ENCODE measurements at places on chromosomes 6 and 20.

DNA sequence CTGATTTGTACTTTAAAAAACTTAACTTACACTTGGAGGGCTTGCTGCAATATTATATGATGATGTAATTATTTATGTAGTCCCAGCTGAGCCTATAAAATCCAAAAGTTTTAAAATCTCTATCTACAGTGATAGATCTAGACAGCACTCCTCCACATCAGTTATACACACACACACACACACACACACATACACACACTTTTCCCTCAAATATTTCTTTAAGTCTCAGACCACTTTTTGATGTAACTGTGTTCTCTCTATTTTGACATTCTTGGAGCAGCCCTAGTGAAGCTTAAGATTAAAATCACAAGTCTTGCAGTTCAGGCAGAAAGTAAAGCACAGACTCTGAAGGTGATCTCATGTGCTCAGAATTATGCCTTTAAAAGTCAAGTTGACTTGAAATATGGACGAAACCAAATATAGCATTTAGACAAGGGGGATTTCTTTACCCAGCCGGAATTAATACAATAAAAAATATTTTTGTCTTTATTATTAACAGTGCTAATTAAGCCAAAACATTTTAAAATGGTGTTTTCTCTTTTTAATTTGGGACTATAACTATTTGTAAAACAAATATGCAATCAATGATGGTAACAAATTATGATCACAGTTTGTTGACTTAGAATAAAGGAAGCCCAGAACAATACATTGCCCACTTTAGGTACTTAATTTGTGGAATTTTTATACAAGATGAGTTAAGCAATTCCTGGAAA lies 63.5 kb upstream of the TMEM30A start:
- no peaks in the 10 kb centered on the region for H3K36me3 ChIP-seq
- peaks cover 3% of the 10 kb centered on the region for H3K4me1 ChIP-seq
- no peak for DNase-seq
- no peaks in the 10 kb centered on the region for H3K27me3 ChIP-seq

DNA sequence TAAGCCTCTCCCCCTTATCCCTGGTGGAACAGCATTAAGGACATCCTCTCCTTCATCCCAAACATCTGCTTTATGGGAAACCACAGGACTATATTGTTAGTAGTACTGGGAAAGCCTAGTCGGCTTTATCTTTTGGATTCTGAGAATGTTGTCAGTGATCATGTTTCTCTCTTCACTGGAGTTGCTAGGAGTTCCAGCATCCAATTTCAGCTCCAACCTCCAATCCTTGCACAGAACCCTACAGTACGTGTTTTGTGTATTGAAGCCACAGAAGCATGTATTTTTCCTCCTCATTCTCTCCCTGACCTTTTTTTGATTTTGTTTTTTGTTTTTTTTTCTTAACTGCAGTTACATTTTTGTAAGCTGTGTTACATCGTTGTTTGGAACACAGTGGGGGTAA lies 84.0 kb downstream of the PHACTR3 start:
- H3K4me3 ChIP-seq = no peak overlapping the region
- H3K4me1 ChIP-seq = no peaks in the 10 kb centered on the region
- peaks cover 2% of the 10 kb centered on the region for H3K27me3 ChIP-seq
- no peak overlapping the region for H3K27ac ChIP-seq

GRCh38 chr20:2867081-2867864 lies 6.0 kb upstream of the PTPRA start:
- peaks cover 10% of the 10 kb centered on the region for H3K4me1 ChIP-seq
- no peak overlapping the region for H3K27ac ChIP-seq
- no peak overlapping the region for H3K4me3 ChIP-seq
- DNase-seq = no peak
- H3K27me3 ChIP-seq = no peaks in the 10 kb centered on the region

DNA sequence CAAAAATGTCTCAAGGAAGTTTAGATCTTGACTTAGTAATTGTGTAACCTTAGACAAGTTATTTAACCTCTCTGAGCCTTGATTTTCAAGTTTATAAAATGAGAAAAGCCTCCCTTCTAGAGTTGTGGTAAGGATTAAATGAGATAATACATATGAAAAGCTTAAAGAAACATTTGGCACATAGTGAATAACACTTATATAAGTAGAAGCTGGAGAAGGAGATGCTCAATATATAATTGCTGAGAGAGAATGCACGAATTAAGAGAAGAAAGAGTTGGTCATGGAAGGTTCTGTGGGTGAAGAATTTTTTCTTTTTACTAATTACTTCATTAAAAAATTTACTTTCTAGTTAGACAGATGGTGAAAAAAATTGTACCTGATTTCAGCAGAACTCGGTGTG lies 5.3 kb downstream of the ACSS2 start:
- H3K4me3 ChIP-seq = no peak overlapping the region
- no peak for DNase-seq
- peaks cover 3% of the 10 kb centered on the region for H3K36me3 ChIP-seq
- no peak overlapping the region for H3K27ac ChIP-seq
- H3K4me1 ChIP-seq = no peaks in the 10 kb centered on the region

GRCh38 chr20:46631874-46632446 lies 19.3 kb downstream of the SLC13A3 start:
- no peak overlapping the region for H3K27ac ChIP-seq
- H3K4me3 ChIP-seq = no peak overlapping the region
- H3K36me3 ChIP-seq = no peaks in the 10 kb centered on the region
- DNase-seq = no peak

DNA sequence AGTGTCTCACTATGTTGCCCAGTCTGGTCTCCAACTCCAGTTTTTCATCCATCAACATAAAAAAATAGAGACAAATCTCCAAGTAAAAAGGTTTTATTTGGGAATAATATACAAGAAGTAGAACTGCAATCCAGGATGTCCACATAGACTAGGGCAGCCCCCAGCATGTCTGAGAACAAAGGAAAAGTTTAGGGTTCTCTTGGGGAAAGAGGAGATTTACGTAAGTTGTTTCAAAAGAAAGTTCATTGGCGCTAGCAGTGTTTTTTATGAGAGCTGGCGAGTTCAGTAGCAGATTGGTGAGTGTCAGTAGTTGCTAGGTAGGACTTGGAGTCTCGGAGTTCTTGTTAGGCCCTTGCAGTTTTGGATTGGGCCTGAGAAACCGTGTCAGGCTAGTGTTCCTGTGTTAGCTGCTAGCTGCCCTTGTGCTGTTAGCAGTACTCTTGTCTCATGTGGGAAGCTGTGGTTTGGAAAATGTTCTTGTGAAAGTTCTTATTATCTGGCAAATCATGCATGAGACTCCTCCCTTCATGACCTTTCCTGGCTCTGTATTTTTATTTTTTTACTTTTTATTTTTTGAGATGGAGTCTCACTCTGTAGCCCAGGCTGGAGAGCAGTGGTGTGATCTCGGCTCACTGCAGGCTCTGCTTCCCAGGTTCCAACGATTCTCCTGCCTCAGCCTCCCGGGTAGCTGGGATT lies 24.7 kb downstream of the TTLL9 start:
- no peak overlapping the region for H3K4me3 ChIP-seq
- no peaks in the 10 kb centered on the region for H3K36me3 ChIP-seq
- H3K4me1 ChIP-seq = no peaks in the 10 kb centered on the region
- peaks cover 3% of the 10 kb centered on the region for H3K27me3 ChIP-seq
- no peak overlapping the region for H3K27ac ChIP-seq
- no peak for DNase-seq

DNA sequence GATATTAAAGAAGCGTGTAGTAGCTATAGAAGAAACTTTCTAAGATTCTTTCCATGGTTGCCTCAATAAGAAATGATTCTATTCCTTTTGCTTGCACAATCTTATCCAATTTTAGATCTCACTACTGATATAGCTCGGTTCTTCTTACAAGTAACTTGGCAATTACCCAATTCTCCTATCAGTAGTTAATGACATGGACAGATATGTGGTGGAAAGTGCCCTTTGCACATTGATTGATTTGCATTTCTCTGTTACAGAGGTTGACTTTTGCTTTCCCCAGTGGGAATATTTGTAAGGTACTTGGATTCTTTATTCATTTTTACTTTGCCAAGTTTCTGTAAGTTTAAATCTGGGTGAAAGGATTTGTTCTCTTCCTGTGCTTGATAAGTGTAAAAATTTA lies 93.7 kb upstream of the QKI start:
- H3K4me1 ChIP-seq = peaks cover 18% of the 10 kb centered on the region
- H3K4me3 ChIP-seq = no peak overlapping the region

- H3K27ac ChIP-seq = no peak overlapping the region
- H3K4me3 ChIP-seq = no peak overlapping the region
- peaks cover 2% of the 10 kb centered on the region for H3K4me1 ChIP-seq
- no peak for DNase-seq
- H3K36me3 ChIP-seq = no peaks in the 10 kb centered on the region
These were observed 70.4 kb downstream of the PLAGL1 start for GRCh38 chr6:143937668-143937970.

- H3K4me1 ChIP-seq = peaks cover 6% of the 10 kb centered on the region
- no peak overlapping the region for H3K4me3 ChIP-seq
- no peak for DNase-seq
These were observed 61.8 kb downstream of the RPP40 start for GRCh38 chr6:4941782-4942672.

DNA sequence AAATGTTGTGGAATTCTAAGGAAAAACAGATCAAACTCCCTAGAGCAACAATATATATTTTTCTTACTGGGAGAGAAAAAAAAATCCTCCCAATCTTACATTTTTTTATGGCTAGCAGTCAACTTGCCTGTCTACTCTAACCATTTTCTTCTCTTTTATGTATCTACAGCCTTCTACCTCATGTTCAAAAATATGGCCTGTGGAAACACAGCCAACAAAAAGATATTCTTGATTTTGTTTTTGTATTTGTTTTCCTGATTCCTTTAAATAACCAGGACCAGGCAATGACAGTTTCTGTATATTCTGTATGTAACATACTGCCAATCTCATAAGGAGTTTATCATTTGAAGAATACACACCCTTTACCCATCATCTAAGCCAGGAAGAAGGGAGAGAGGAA lies 13.0 kb upstream of the SLC16A10 start:
- no peak for DNase-seq
- H3K4me1 ChIP-seq = no peaks in the 10 kb centered on the region
- H3K27ac ChIP-seq = no peak overlapping the region
- H3K36me3 ChIP-seq = no peaks in the 10 kb centered on the region
- no peak overlapping the region for H3K4me3 ChIP-seq
- H3K27me3 ChIP-seq = no peaks in the 10 kb centered on the region

DNA sequence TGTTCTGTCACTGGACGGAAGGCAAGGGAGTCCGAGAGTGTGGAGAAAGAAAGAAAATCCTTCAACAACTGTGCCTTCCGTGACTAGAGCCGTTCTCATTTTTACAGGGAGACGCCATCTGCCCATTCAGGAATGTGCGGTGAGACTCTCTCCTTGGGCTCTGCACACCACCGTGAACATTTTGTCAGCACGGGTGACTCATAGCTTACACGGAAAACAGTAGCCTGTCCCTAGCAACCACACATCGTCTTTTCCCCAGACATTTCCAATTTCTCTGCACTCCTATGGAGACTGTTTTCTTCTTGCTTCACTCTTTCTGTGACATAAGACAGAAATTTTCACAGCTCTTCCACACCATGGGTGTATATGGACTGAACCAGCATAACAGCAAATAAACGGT lies 55.1 kb downstream of the TBXT start:
- DNase-seq = no peak
- no peak overlapping the region for H3K27ac ChIP-seq
- no peaks in the 10 kb centered on the region for H3K36me3 ChIP-seq
- H3K27me3 ChIP-seq = no peaks in the 10 kb centered on the region
- no peaks in the 10 kb centered on the region for H3K4me1 ChIP-seq

DNA sequence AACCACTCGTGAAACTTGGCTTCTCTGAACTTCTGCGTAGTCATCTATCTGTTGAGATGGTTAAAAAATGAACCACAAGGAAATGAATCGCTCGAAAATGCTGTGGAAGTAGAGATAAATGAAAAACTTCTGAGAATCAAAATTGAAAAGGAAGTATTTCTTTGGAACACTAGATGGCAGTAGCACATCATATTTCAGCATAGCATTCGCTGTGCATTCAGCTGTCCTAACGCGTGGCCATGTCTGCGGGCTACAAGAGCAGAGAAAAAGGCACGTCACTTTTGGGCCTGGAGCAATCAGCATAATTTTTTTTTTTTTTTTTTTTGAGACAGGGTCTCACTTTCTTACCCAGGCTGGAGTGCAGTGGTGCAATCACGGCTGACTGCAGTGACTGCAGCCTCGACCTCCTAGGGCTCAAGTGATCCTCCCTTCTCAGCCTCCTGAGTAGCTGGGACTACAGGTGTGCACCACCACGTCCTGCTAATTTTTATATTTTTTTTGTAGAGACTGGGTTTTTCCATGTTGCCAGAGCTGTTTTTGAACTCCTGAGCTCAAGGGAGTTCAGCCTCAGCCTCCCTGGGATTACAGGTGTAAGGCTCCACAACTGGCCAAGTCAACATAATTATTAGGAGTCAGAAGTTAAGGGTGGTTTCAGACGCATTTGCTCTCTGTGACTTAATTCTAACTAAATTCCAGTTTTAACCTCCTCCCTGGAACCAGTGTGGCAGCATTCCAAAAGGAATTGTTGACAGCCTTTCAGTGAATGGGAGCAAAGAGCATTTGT lies 8.8 kb upstream of the PERP start:
- H3K4me1 ChIP-seq = no peaks in the 10 kb centered on the region
- no peaks in the 10 kb centered on the region for H3K27me3 ChIP-seq
- no peaks in the 10 kb centered on the region for H3K36me3 ChIP-seq
- no peak overlapping the region for H3K27ac ChIP-seq
- DNase-seq = peak; percentile 54

DNA sequence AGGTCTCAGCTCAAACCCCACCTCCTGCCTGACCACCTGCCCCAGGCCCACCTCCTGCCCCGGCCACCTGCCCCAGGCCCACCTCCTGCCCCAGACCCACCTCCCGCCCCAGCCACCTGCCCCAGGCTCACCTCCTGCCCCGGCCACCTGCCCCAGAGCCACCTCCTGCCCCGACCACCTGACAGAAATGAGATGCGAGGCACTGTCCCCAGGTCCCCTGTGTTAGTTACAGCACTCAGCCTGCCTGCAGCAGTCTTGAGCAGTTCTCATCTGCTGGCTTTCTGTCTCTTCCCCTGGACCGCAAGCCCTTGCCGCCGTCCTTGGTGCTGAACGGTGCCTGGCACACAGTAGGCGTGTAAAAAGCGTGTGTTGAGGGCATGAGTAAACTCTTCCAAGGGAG lies 79.5 kb downstream of the CDH4 start:
- H3K27me3 ChIP-seq = no peaks in the 10 kb centered on the region
- DNase-seq = no peak
- no peak overlapping the region for H3K4me3 ChIP-seq
- H3K36me3 ChIP-seq = no peaks in the 10 kb centered on the region
- no peak overlapping the region for H3K27ac ChIP-seq

DNA sequence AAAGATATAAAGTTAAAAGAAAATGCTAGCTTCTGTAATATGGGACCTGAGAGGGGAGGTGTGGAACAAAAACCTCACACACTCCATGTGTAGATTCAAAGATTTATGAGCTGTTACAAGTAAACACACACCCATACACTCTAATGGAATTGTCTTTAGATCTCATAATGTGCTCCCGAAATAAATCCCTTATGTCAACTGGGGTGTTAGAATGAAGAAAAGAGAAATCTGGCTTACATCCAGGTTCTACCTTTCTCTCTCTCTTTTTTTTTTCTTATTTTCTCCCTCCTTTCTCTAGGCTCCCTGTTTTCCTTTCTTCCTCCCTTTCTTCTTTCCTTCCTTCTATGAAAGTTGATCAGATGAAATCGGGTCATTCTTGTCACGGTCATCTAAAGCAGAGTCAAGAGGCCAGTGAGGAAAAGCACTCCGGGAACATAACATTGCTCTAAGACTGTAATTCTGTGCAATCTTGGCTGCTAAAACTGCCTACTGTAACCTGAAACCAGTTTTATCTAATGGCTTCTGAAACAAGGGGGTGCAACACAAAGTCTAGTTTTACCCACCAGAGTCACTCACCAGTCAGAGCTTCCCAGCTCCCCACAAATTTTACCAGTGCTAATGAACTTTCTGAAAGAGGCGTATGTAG lies 68.3 kb upstream of the BTBD3 start:
- DNase-seq = no peak
- no peaks in the 10 kb centered on the region for H3K27me3 ChIP-seq
- peaks cover 1% of the 10 kb centered on the region for H3K4me1 ChIP-seq
- H3K27ac ChIP-seq = no peak overlapping the region
- H3K36me3 ChIP-seq = no peaks in the 10 kb centered on the region
- H3K4me3 ChIP-seq = no peak overlapping the region

Measured in neuronal stem cell (in vitro differentiated cells).